T follicular helper cell (primary cell): ENCODE measurements at places on chromosomes 2 and 18.

DNA sequence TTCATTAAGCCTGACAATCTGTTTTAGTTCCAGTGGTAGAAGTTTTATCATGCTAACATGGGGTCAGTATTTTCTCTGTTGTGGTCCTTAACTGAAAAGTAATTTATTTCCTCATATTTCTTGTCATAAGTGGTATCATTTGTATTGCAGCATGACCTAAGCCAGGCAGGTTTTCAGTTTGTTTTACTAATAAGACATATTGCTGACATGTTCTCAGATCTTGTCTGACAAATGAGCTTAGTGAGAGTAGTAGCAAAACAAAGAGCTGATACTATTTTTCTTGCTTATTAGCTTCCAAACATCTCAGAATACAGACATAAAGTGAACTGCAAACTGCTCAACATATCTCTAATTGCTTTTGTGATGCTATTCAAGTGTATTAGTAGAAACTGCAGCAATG lies 293.6 kb downstream of the DSEL start:
- no peak for DNase-seq

DNA sequence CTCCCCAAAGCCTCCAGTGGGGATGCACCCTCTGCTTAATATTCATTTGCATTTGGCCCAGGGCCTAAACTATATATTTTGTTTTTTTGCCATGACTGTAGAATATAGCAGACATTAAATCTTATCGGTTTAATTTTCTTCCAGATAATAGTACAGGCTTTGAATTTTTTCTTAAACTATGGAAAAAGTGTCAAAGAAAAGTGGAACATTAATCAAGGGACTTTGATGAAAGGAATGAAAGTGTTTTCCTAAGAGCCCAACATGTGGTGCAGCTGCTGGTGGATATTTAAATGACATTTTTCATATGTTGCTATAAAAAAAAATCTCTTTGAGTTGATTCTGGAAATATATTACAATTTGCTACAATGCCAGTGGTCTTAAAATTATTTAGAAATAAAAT lies 346.8 kb downstream of the CYP26B1 start:
- DNase-seq, result no peak

DNA sequence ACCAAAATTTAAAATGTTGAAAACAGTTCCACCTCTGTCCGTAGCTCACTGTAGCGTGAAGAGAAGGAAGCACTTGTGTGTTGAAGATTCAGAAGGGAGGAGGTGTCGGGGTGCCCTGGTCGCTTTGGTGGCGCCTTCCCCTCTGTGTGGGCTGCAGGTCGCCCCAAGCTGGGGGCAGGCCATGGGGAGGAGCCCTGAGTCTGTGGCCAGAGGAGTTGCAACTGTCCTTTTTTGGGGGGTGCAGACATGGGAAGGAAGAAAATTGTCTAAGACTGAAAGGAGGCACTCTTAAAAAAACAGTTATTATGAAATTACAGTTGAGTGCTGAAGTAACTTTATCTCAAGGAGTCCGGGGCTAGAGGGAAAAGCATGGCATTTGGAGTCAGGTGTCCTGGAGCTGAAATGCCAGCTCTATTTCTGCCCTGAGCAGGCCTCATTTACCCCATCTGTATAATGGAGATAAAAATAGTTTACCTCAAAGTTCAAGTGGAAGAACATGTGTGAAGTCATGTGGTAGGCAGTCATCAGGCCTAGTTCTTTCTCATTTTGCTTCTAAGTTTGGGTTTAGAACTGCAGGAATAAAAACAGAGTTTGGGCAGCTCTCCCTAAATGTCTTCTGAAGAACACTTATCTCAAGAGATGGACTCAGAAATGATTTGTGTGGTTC lies 82.1 kb downstream of the RNF144A start:
- no peak for DNase-seq

- no peak for DNase-seq
Observed at GRCh38 chr2:152099367-152100050, 665 bp upstream of the CACNB4 start.

GRCh38 chr2:58447586-58447985 lies 206.5 kb upstream of the FANCL start:
- no peak for DNase-seq

GRCh38 chr2:127552336-127552735 lies 16.9 kb downstream of the MYO7B start:
- no peak for DNase-seq

- no peak for DNase-seq
Observed at GRCh38 chr2:157789256-157789655, 86.9 kb downstream of the ACVR1 start.

- no peak for DNase-seq
Observed at GRCh38 chr2:174902506-174903263, 102.5 kb downstream of the CHN1 start.

GRCh38 chr2:101815154-101815553 lies 117.6 kb downstream of the MAP4K4 start:
- DNase-seq, result no peak

DNA sequence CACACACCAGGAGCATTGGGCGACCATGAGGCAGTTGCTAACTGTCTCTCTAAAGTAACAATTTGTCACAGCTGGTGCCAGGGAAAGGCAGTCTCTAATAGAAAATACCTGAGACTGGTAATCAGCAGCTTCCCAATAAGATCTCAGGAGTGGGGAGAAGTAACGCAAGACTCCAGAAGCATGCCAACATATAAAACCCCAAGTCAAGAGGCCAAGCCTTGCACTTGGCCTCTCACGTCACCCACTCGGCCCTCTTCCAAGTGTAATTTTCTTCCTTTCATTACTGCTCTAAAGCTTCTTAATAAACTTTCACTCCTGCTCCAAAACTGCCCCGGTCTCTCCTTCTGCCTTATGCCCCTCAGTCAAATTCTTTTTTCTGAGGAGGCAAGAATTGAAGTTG lies 455.6 kb upstream of the ACVR2A start:
- DNase-seq, result no peak

DNA sequence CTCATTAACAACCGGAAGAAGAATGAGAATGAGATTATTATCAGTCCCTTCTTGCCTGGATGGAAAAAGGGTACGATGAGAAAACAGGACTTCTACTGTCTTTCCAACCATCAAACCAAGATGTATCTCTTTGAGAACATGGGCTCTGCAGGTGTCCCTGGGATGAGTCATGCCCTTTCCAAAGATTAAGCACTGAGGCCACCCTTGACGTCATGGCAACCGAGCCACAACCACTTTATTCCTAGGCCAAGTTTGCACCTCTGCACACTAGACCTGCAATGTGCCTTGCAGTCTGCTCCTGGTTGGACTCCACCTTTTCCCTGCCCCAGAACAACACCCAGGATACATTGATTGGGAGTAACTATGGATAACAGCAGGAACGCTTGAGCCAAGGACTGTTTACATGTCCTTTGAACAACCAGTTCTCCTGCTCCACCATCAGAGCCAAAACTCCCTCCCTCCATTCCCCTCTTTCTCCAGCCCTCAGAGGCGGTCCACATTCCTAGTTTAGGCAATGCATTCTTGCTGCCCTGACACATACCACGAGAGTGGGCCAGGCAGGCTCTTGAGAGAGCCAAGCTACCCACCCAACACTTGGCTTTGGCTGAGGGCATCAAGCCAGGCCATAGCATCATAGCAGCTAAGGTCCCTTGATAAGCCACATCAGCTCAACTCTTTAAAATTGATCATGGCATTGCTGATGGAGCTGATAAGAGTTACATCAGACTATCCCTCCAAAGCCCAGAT lies 310.7 kb downstream of the TNS1 start:
- no peak for DNase-seq

DNA sequence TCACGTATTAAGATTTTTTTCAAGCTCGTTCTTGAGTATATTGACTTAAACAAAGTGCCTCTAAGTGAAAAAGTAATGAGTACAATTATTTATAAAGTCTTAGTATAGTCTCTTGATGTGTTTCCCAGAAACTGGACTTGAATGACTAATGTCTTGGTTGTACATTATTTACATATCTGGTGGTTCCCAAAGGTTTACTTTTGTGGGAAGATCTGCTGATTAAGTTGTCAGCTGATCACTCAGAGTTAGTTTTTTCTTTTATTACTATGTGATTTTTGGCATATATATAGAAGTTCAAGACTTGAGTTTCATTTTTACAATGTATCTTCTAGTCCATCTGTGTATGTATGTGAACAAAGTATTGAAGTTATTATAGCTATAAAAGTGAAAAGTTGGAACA lies 29.5 kb downstream of the RNF144A start:
- no peak for DNase-seq

DNA sequence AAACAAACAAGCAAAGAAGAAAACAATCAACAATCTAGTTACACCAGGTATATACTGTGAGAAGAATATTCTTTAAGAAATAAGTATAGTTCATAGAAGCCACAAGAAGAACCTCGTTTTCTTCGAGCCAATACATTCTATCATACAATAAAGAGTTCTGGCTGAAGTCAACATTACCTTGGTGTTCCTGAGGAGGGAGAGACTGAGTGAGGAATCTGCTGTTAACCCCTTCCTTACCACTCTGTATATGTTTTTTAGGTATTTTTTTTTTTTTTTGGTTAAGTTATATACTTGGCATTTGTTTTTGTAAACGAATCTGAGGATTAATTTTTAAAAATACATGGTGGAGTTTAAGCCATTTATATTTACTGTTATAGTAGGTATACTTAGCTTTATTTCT lies 412.5 kb downstream of the NUP35 start:
- no peak for DNase-seq

DNA sequence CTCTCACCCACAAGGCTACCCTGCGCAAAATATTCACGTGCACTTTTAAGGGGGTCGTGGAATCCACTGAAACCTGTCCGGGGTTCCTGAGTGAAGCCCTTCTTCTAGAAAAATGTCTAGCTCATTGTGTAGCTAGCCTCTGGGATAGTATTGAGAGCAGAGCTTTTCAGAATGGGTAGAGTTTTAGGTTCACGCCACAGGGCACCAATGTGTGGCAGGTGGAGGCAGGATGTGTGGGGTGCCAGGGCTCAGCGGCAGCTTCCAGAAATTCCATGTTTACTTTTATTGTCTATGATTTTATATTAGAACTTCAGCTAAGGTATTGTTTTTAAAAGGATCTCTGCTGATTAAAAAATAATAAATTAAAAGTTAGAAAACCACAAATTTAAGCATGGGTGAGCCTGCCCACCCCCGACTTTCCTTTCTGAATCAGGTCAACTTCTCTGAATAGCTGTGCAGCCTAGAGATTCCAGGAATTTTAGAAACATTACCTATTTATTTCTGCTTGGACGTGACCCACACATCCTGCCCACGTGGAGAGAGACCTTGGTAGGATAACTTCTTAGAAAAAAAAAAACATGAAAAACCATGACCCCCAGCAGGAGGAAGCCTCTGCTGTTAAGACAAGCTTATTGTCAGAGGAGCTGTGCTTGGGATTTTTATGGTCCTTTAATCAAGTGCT lies 163.7 kb downstream of the CTIF start:
- no peak for DNase-seq

DNA sequence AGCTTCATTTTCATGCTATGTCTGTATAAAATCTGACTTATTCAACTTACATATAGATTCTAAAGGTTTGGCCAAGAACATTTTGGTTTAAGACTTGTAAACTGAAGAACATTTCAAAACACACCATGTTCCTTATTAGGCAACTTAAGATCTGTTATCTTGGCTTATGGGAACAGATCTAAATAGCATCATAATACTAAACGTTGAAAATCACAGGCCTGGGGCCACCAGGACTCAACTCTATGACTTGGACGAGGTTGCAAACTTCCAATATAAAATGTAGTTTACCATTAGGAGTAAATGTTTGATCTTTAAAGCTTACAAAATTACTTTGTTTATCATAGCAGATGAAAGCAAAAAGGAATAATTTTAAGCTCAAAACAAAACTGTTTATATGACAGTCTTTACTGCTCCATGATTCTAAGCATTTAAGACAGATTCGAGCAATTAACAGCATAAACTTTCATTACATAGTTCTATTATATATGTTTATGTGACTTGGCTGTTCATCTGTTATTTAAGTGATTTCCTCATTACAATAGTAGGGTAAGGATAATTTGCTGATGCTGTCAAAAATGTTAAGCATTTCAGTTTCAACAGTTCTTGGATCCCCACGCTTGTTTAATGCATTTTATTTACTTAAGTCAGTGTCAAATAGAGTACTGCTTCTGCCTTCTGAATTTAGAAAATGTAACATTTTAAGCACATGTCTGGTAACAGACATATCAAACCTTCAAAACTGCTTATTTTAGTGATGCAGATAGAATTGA lies 8.3 kb downstream of the TCF4 start:
- no peak for DNase-seq

GRCh38 chr2:112712903-112713584 lies 7.8 kb upstream of the NT5DC4 start:
- no peak for DNase-seq

DNA sequence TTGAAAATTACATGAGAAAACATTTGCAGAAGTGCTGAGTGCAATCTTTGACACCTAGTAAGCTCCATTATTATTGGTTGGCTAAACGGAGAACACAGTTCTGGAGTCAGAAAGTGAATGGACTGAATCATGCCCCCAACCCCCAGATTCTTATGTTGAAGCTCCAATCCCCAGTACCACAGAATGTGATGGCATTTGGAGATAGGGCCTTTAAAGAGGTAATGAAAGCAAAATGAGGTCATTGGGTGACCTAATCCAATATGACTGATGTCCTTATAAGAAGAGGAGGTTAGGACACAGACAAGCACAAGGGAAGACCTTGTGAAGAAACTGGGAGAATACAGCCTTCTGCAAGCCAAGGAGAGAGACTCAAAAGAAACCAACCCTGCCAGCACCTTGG lies 200.9 kb upstream of the EPAS1 start:
- DNase-seq, result no peak

GRCh38 chr18:70956554-70956953 lies 667.7 kb downstream of the SOCS6 start:
- no peak for DNase-seq

- no peak for DNase-seq
Observed at GRCh38 chr2:97740590-97741182, 27.3 kb downstream of the ZAP70 start.

DNA sequence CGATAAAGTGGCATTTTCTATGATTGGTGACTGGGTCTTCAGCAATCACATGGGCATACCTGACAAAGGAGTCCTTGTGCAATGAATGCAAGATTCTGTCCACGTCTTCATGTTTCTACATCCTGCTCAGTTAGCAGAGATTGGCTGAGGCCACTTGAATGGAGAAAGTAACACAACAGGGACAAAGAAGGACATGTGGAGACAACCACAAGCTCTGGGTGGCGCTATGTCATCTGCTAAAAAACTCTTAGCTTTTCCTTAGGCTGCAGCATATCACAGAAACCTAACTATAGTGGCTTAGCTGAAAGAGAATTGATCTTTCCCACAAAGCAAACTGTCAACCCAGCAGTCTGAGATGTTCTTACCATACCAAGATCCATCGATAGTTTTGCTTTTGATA lies 1109.7 kb downstream of the SOCS6 start:
- DNase-seq, result no peak

GRCh38 chr2:236210536-236210935 lies 42.4 kb upstream of the GBX2 start:
- no peak for DNase-seq

GRCh38 chr2:44358503-44358902 lies 2.8 kb downstream of the PREPL start:
- no peak for DNase-seq
